Lung (tissue), 17 donors: ENCODE measurements at places on chromosomes 4 and X.

GRCh38 chr4:187479511-187479910 lies 516.1 kb upstream of the ZFP42 start:
- DNase-seq: peak; percentile 61

DNA sequence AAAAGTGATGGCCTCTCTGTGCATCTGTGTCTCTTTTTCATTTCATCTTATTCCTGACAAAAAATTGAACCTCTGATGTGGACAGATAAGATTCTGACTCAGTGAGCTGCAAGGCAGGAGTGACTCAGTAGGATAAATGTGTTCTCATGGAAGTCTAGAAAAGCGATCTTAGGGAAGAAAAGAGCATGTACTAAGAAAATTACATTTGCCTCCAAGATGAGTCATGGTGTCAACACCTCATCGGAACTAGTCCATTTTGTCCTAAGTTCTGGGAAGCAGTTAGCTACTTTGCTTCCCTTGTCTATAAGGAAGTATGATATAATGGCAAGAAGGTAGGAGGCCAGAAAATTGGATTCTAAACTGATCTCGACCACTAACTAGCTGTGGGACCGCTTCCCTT lies 83.5 kb upstream of the AFF2 start:
- no peak for DNase-seq

DNA sequence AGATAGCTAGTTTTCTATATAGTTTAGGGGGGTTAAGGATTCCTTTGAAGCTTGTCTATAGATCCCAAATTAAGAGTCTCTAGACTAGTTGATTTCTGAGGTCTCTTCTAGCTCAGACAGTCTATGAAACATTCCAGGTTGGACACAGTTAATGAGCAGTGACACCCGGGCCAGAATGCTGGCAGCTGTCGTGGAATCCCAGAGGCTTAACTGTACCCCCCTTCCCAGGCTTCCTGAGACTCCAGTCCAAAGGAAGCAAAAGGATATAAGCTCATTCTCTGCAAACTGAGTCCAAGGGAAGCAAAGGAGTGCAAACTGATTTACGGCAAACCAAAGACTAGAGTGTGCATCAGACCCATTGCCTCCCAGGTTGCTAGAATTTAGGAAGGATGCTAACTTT lies 62.9 kb downstream of the DCX start:
- DNase-seq: no peak

DNA sequence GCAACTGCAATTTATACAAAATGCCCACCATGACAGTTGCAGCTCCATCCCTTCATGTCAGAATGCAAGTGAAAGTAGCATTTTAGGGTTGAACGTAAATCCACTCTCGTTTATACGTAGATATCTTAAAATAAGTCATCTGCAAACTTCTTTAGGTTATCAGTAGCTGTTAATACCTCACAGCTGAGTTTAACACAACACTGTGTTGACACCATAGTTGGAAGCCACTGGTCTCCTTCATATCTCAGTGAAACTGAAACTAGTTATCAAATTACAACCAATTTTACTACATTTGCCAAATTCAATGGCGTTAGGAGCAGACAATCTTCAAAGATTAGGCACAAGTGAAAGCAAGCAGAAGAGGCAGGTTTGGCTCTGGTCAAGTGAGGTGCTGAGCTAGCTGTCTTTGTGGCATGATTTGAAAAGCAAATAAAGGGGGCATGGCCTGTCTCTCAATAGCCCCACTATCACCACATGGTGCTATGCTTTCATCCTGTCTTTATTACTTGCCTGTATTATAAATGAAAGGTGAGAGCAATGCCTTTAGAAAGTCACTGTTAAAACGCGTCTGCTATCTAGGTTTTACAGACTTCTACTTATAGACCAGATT lies 12.3 kb downstream of the PPP3CA start:
- no peak for DNase-seq

GRCh38 chrX:78979789-78980464 lies 34.7 kb downstream of the P2RY10 start:
- DNase-seq: no peak

DNA sequence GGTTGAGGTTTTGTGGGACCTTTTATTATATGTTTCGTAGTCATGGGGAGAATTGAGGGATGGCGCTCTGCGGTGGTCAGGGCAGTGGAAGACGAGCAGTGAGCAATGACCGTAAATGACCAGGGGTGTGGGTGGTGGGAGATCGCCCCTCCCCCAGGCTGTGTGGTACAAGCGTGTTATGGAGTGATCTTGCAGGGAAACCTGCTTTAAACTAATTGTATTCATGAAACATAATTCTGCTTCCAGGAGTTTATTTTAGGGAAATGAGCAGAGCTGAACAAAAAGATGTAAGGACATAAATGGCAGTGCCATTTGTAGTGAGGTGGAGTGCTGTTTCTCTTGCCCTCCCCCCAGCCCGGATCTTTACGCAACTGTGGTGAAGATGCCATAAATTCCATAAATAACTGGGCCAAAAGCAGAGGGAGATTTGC lies 20.2 kb downstream of the GYG2 start:
- peak; percentile 46 for DNase-seq

DNA sequence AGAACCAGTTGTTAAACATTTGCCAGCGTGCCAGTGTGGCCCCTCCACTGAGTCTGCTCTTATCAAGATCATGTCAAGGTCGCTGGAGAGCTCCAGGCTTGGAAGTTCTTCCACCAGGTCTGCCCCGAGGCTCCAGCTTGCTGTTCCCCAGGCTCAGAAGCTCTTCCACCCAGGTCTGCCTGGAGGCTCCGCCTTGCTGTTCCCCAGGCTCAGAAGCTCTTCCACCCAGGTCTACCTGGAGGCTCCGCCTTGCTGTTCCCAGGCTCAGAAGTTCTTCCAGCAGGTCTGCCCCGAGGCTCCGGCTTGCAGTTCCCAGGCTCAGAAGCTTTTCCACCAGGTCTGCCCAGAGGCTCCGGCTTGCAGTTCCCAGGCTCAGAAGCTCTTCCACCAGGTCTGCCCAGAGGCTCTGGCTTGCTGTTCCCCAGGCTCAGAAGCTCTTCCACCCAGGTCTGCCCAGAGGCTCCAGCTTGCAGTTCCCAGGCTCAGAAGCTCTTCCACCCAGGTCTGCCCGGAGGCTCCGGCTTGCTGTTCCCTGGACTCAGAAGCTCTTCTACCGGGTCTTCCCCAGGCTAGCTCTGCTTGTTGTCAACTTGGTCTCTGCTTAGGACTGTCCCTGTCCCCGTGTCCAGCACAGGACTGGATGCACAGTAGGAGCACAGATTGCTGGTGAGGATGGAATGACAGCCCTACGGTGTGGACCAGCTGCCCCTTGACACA lies 54.4 kb downstream of the HMX1 start:
- DNase-seq: no peak

DNA sequence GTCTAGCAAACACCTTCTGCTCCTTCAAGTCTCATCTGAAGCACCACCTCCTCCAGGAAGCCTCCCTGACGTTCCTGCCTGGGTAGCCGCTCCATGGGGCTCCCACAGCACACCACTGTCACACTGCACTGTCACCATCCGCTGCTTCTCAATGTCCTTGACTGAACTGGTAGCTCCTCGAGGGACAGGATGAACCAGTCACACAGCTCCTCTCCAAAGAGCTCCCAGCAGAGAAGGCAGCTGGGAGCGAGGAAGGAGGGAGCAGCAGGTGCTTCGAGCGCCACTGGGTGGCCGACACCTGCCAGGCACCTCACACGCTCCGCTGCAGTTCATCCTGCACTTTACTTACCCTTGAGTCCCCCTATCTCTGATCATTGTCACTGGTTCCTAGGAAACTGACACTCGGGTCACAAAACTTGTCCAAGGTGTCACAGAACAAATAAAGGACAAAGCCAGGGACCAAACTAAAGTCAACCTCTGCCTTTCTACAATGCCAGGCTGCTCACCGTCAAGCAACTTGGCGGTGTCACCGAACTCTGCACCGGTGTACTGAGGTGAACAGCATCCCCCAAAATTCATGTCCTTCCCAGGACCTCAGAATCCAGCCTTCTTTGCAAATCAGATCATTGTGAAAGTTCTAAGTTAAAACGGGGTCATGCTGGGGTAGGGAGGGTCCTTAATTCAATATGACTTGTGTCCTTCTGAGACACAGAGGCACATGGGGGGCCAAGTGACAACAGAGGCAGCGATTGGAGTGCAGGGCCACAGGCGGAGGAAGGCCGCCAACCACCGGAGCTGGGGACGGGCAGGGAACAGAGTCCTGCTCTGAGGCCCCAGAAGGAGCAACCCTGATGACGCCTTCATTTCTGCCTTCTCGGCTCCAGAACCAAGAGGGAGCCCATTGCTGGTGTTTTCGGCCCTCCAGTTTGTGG lies 5.5 kb upstream of the S100P start:
- peak; percentile 32 for DNase-seq

- no peak for DNase-seq
These were observed 112.9 kb upstream of the NHS start for GRCh38 chrX:17262123-17262522.

GRCh38 chrX:148229801-148230303 lies 248.7 kb downstream of the FMR1NB start:
- no peak for DNase-seq

- DNase-seq: no peak
These were observed 671 bp upstream of the EIF4E start for GRCh38 chr4:98929341-98930267.

GRCh38 chrX:110178179-110178865 lies 139.6 kb downstream of the AMMECR1 start:
- DNase-seq: no peak

GRCh38 chr4:125096662-125097061 lies 218.1 kb upstream of the FAT4 start:
- no peak for DNase-seq

DNA sequence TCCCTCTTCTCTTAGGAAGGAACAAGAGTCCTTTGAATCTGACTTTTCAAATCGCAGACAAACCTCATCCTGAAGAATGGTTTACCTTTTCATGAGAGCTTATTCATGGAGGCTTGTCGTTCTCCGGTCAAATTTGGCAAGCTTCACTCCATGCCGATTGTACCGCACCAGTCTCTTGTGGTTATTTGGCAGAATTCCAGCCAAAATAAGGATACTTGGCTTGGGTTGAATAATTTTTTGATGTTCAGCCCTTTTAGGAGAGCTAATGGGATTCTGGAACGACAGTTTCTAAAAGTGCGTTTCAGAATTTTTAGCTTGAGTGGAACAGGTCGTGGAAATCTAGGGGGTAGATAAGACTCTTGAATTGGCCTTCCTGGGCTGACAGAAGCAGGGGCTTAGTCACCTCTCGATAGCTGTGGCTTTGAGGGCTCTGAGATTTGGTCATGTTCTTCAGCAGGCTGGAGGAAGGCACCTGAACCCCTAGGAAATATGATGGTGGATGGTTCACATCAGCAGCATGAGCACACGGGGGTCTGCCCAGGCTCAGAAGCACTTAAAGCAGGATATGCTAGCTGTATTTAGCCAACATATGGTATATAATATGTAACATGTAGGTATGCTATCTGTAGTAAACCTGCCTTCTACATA lies 1.5 kb downstream of the KLHL2 start:
- no peak for DNase-seq

- no peak for DNase-seq
These were observed 59.4 kb downstream of the REPS2 start for GRCh38 chrX:17005712-17006368.

DNA sequence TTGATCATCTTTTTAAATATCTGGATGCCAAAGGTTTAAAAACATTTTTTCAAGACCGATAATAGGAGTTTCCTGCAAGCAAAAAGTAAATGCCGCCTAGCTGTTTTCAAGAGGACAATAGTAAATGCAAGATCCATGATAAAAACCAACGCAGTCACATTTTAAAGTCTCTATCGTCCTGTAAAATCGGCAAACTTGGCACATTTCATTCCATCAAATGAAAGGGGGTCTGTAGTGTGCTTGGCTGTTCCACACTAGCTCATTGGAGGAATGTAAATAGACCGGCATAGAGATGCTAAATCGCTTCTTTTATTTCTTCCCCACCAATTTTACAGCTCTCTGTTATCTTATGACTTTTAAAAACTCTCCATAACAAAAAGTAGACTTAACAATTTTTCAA lies 202.2 kb downstream of the NLGN4X start:
- DNase-seq: no peak

GRCh38 chr4:31557437-31557836 lies 837.3 kb downstream of the PCDH7 start:
- no peak for DNase-seq

- DNase-seq: peak; percentile 53
These were observed 760.2 kb downstream of the RAB28 start for GRCh38 chr4:12723849-12724447.

DNA sequence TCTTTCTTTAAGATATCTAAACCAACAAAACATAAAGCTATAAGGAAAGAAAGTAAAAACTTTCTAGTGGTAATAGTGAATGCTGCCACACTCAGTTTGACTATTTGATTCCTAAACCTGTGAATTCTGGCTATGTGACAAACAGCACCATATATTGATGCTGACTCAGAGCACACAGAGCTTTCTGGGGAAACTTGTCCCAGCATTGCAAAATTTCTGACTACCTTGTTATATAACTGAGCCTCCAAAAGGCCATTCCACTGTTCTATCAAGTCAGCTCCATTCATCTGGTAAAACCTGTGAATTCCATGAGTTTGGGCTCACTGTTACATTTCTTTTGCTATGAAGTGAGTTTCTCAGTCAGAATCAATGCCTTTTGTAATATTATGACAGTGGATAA lies 1229.7 kb downstream of the PCDH18 start:
- DNase-seq: no peak

GRCh38 chr4:97235521-97235920 lies 907.8 kb downstream of the STPG2 start:
- DNase-seq: no peak

GRCh38 chr4:152586668-152587067 lies 50.8 kb upstream of the FBXW7 start:
- no peak for DNase-seq

DNA sequence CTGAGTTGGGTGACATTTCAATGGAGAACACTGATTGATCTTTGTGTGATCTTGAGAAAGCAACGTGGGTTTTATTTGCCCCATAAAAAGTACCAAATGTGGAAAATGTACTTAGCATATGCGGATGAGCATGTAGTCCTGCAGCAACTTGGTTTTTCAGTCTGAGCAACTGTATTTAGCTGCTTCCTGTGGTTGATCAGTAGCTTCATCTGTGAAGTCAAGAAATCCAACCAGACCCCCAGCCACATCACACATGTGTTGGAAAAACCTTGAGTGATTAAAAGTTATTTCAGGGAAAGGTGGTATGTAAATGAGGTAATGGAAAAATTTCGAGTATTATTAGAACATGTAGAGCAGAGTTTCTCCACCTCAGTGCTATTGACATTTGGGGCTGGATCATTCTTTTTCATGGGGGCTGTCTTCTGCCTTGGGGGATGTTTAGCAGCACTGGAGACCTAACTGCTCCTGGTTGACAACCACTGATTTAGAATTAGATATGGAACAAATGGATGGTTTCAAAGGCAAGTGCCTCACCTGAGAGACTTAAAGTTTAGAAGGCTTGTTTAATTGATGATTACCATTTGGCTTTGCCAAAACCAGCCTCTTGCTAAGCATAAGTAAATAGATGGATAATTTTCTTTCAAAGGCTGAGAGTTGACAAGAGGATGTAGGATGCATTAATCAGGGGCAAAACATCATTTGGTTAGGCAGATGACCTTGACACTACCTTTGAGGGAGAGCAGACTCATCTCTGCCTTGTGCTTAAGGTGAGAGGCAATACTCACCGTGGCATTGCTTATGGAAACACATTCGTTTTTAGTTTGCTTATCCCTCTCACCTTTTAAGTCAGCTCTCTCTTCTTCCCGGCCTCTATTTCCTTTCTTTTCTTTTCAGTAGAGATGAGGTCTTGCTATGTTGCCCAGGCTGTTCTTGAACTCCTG lies 193.0 kb upstream of the RPS6KA3 start:
- DNase-seq: no peak

- no peak for DNase-seq
These were observed 19.2 kb upstream of the TNIP3 start for GRCh38 chr4:121183361-121183760.

- no peak for DNase-seq
These were observed 211.7 kb downstream of the ZNF674 start for GRCh38 chrX:46333550-46333949.
